Astrocyte (in vitro differentiated cells and primary cell): ENCODE measurements at places on chromosomes 4 and X. TPM values are rescaled to one million over a fixed set of nuclear protein-coding genes. Genes with fewer than 3 reads are reported as not detected.

The YTHDC1 gene
- total RNA-seq = 87.3 and 95.9 TPM in 2 replicates

The ARMCX4 gene
- 9.6 and 10.8 TPM in 2 replicates for total RNA-seq

- no peak for DNase-seq
Measured at GRCh38 chr4:42816880-42817400, 75.6 kb upstream of the GRXCR1 start.

The SLC10A7 gene
- total RNA-seq = 8.8 and 8.9 TPM in 2 replicates

The SH3D19 gene
- total RNA-seq = 57.2 and 66.5 TPM in 2 replicates

GRCh38 chrX:13279279-13280018 lies 40.4 kb downstream of the ATXN3L start:
- no peak for DNase-seq

DNA sequence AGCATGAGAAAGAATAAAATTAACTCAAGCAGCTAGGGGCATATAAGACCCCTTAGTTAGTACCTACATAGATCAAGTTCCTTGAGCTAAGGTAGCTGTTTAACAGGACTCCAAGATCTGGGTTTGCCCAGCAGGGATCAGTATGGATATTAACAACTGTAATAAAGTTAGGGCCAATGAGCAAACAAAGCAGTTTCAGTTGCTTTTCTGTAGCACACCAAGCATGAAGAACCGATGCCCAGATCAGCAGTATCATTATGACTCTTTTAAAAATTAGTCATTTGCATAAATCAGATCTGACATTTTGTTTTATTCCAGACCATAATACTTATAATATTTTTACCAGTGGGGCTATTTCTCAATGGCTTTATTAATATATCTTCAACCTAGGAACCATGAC lies 80.9 kb downstream of the C4orf33 start:
- no peak for DNase-seq

- DNase-seq = no peak
Measured at GRCh38 chr4:169658975-169659715, 38.8 kb downstream of the CLCN3 start.

The NEXMIF gene
- 0.48 TPM in 2 replicates for total RNA-seq

DNA sequence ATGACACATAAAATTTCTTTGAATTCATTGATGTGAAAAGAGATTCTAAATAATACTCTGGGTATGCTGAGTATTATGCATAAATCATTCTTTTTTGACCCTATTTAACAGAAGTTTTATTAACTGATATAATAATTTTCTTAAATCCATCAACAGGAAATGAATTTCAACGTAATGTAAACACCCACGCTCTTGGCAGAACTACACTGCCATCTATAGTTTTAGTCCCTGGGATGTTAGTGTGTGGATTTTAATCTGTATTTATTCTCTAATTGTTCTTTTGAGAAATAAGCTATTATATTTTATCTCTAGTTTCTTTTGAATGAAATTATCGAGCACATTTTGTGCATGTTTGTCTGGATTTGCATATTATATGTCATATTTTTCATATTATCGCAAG lies 666.8 kb upstream of the NDST4 start:
- DNase-seq = no peak

DNA sequence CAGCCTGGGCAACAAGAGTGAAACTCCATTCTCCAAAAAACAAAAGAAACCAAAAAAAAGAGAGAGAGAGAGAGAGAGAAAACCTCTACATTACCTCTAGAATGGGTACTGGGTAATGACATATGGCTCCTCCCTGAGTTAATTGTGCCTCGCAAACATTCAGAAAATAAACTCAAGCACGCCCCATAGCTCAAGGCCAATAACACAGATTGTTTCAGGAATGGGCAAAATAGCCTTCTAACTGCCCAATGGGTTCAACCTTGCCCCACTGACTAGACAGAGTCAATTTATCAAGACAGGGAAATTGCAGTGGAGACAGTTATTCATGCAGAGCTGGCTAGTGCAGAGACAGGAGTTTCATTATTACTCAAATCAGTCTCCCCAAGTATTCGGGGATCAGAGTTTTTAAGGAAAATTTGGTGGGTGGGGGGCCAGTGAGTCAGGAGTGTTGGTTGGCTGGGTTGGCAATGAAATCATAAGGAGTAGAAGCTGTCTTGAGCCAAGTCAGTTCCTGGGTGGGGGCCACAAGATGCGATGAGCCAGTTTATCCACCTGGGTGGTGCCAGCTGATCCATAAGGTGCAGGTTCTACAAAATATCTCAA lies 25.1 kb downstream of the NIPAL1 start:
- no peak for DNase-seq

GRCh38 chr4:52687696-52688095 lies 28.6 kb upstream of the USP46 start:
- no peak for DNase-seq

The PDCL2 gene
- total RNA-seq = not detected in 2 replicates

The ANXA5 gene
- total RNA-seq = 682 and 793 TPM in 2 replicates

DNA sequence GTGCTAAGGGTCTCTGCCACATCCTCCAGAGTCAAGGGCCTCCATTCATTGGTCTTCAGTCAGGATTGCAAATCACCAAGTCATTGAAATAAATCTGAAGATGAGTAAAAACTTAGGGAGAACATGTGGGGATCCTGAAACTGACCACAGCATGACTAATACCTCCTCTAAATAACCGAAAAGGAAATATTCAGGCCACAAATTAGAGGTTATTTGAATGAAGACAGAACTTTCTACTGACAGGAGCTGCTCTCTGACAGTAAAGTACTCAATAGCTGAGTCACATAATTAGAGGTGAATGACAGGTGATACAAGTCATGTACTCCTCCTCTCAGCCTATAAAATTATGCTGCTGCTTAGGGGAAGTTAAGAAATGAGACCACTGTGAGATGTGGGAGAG lies 240.2 kb upstream of the F9 start:
- DNase-seq = peak; percentile 72

- peak; percentile 34 for DNase-seq
Measured at GRCh38 chr4:25223802-25224375, 9.9 kb upstream of the PI4K2B start.

GRCh38 chr4:112562254-112562879 lies 46.4 kb upstream of the NEUROG2 start:
- DNase-seq = no peak

- DNase-seq = peak; percentile 16
Measured at GRCh38 chr4:167032871-167033270, 201.4 kb downstream of the SPOCK3 start.

The TLR6 gene
- total RNA-seq = 3.1 and 3.8 TPM in 2 replicates

DNA sequence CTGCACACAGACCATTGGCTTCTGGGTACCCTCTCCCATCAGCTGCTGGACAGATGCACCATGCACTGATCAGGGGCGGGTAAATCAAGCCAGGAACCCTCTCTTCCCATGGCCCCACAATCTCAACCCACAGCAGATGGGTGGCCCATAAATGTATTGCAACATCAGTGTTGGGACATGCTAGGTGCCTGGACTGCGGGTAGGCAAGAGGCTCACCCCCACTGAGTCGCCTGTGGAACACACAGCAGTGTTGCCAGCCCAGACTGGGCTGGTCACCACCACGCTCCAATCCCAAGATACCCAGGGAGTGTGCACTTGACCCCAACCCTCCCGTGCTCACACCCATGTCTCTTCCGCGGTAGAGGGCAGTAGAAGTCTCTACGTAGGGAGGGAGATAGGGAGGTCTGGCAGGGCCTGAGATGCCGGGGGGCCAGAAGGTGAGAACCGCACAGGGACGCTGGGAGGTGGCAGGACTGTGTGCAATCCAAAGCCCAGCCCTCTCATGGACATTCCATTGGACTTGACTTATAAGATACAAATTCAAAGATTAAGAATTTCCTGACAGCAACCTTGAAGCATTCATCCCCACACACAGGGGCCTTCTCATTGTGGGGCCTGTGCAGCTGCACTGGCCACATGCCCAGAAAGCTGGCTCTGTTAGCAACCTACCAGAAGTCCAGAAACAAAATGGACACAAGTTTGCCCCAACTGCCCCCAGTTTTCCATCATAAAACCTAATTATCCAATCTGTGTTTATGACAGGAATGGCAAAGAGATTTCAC lies 183.7 kb downstream of the NSUN7 start:
- peak; percentile 71 for DNase-seq

The NDNF gene
- 0.19 and 0.34 TPM in 2 replicates for total RNA-seq

DNA sequence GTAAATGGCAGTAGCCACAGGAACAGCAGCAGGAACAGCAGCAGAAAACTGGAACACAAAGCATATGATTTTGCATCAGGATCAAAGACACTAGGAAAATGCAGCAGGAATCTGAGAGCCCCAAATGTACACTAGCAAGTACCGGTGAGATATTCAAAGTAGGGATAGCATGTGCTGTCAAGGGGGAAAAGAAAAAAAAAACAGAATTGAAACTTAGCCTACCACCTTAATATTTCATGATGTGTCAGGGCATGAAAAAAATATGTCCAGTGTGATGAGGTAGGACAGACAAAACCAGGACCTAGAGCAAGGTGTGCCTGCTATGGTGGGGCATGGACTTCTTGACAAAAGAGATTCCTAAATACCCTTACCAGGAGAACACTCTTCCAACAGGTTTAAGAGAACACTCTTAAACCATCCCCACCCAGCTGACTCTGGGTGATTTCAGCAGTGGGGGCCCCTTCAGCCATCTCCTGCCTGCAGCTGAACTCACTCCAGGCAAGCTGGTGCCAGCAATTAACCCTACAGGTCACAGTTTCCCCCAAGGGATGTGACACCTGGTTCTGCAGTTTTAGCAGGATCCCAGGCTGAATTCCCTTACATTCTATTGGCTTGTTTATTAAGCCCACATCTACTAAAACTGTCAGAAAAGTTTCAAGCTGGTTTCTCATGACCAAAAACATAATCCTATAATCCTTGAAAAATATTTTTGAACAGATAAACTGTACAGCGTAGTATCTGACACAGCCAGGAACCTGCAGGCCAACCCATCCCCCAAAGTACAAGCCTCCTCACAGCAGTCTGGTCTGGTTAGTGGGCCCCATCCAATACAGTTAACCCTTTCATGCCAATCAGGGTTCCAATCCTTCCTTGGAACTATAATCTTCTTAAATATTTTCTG lies 62.9 kb upstream of the FMR1 start:
- no peak for DNase-seq

GRCh38 chr4:142463206-142463605 lies 382.9 kb downstream of the INPP4B start:
- DNase-seq = peak; percentile 94

- DNase-seq = no peak
Measured at GRCh38 chr4:146343199-146343598, 128.9 kb downstream of the REELD1 start.

DNA sequence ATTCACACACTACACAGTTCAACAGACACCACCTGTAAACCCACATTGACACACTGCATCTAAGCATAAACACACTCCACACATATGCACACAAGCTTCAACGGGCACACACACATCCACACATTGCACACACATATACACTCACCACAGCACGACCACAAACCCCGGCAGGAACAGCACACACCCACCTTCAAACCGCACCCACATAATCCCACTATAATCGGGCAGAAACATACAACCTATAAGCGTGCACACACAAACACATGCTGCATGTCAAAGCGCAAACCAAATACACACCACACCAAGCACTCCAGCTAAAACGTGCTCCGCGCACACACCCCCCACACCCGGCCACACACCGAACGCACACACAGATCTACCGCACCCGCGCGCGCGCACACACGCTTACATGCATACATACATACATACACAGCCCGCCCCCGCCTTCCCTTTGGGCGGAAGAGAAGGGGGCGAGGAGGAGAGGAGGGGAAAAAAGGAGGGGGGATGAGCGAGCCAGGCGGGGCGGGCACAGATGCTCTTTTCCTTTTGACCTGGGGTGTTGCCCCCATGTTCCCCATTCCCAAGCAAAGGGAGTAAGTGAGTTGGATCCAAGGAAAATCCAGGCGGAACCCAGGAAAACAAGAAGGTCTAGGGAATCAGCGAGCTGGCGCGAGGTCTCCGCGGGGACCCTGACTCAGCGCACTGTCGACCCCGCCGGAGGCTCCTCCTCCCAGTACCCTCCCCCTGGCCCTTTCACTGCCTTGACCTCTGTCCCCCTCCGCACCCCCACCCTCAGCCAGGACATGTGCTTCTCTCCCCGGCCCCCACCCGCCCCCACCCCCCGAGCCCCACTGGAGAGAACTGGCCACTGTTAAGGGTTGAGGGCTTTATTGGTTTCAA lies 9.9 kb downstream of the ARHGAP36 start:
- no peak for DNase-seq

DNA sequence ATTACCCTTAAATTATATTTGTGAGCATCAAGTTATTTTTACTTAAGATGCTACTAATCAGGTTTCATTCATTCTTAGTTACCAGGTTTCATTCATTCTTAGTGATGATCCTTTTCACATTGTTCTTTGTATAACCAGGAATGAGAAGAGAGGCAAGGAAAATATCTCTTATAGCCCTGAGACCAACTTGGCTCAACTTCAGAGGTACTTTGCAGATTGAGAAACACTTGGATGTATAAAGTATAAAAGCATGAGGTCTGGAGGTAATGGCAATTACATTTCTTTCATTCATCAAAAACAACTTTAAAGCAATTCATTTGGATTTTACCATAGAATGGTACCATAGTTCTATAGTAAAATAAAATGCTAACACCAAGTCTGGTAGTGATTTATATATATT lies 231.0 kb downstream of the PRDM5 start:
- peak; percentile 18 for DNase-seq
